Activated CD4-positive, alpha-beta T cell treated with anti-CD3 and anti-CD28 coated beads, Interleukin-2, amount 10 ng/mL, durations not matched to agents 24 days and 14 days (primary cell): ENCODE measurements at places on chromosomes 5 and 9.

GRCh38 chr5:179758955-179759354 lies 26.3 kb downstream of the MAML1 start:
- no peaks in the 10 kb centered on the region for H3K27me3 ChIP-seq
- H3K36me3 ChIP-seq, result peaks cover under 1% of the 10 kb centered on the region
- DNase-seq, result no peak
- H3K4me3 ChIP-seq, result no peak overlapping the region

DNA sequence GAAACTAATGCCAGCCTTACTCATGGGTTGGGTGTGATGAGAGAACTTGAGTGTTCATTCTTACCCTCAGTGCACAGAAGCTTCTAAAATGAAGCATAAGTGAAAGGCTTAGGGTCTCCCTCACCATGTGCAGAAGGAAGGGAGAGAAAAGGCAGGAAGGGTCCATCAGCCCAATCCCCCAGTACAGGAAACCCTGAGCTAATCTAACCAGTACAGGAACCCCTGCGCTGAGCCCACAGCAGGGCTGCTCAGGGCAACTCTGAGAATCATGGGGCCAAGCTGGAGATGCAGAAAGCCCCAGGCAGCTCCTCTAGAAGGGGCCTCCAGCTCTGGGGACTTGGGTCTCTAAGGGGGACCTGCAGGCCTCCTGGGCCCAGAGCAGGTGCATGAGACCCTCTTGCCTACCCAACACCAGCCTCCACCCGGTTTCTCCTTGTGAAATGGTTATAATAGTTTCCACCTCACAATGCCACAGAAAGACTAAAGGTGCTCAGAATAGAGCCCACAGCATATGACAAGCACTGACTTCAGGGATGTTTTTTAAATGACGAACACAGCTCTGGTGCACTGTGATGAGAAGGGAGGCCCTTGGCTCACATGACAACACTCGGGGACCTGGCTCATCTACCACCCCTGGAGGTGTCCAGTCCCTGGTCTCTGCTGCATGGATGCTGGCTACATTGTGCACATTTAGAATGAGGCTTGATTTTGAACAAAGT lies 190.1 kb downstream of the ACTL7B start:
- no peaks in the 10 kb centered on the region for H3K4me1 ChIP-seq
- DNase-seq, result no peak
- H3K4me3 ChIP-seq, result no peak overlapping the region
- H3K36me3 ChIP-seq, result no peaks in the 10 kb centered on the region

DNA sequence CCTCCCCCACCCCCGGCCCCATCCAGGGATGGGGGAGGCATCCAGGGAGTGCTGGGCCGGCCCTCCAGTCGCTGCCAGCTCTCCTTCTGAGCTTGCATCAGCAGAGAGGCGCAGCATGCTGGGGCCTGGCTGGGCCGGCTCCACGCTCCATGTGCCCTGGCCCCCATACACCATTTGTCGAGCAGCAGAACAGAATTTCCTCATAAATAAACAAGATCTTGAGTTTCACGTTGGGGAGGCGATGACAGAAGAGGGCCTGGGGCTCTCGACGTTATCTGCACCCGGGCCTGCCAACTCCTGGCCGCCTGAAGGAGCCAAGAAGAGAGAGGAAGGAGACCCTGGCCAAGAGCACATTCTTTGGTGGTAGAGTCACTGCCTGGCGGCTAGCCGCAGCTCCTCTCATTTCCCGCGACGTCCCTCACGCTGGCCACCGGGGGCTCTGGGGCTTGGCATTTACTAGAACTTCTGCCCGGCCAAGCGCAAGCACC lies 177.0 kb downstream of the FGF18 start:
- no peak for DNase-seq
- H3K27me3 ChIP-seq, result peaks cover 3% of the 10 kb centered on the region
- no peaks in the 10 kb centered on the region for H3K36me3 ChIP-seq

DNA sequence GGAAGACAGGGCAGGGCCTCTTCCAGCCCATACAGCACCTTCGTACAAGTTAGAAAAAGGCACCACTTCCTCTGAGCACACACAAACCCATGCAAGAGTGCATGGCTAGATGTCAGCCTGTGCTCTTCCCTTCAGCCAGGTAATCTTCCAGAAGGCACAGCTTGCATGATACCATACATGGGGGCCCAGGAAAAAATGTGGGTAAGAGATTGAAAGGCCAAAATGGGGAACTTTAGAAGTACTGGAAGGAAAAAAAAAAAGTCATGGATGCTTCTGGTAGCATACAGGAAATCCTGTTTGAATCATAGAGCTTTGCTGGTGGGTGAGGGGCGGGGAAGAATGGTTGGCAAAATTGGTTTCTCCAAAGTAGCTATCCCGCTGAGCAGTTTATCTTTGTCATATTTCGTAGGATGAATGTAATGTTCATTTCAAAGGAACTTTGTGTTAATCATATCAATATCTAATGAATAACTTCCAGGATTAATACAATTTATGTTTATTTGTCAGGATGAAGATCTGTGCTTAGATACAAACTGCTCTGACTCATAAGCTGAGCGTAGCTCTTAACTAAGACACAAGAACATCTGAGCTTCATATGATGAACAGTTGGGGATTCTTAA lies 78.2 kb upstream of the MAP3K1 start:
- H3K4me3 ChIP-seq, result peak overlapping the region; percentile 32
- no peaks in the 10 kb centered on the region for H3K27me3 ChIP-seq
- peaks cover 2% of the 10 kb centered on the region for H3K36me3 ChIP-seq
- H3K4me1 ChIP-seq, result peaks cover 37% of the 10 kb centered on the region

DNA sequence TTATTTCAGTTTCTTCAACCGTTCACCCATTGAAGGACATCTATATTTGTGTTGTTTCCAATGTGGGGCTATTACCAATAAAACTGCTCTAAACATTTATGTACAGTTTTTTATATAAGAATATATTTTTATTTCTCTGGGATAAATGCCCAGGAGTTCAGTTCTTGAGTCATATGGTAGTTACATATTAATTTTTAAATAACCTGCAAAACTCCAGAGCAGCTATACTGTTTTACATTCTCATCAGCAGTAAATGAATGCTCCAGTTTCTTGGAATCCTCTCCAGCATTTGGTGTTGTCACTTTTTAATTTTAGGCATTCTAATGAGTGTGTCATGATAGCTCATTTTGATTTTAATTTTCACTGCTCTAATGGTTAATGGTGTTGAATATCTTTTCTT lies 36.2 kb downstream of the CDK7 start:
- H3K27me3 ChIP-seq, result no peaks in the 10 kb centered on the region
- no peak for DNase-seq
- peaks cover 6% of the 10 kb centered on the region for H3K4me1 ChIP-seq
- H3K36me3 ChIP-seq, result peaks cover 41% of the 10 kb centered on the region
- H3K4me3 ChIP-seq, result no peak overlapping the region

DNA sequence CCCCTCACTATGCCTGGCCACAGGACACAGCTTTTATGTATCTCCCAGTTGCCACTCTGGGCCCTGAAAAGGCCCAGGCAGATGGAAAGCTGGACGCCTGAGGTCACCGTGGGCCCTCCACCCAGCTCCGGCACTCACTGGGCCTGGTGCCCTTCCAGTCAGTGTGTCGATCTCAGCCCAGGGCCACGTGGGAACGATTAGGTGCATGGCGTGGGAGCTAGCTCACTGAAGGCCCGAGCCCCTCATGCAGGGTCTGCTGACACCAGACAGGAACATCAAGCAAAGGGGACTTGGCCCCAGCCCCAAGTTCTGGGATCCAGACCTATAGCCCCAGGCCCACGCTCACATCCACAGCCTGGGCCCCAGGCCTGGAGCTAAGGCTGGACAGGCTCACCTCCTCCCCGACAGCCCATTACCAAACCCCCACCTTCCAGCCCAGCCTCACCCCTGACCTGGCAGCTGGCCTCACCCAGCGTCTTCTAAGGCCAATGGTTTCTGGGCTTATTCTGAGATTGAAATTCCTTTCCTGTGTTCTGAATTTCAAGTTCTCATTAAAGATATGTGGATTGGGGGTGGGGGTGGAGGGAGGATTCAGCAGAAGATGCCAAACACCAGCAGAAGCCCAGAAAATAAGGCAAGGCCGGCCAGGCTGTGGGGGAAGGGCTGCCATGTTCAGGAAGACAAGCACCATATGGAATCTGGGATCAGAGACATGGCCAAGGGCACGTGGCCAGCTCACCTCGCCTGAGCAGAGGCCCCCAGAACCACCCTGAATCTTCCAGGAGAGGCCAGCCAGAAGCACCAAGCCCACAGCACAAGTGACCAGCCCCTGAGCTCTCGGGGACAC lies 74.5 kb downstream of the ADAMTS2 start:
- no peaks in the 10 kb centered on the region for H3K4me1 ChIP-seq
- no peak overlapping the region for H3K4me3 ChIP-seq
- no peaks in the 10 kb centered on the region for H3K27me3 ChIP-seq
- no peaks in the 10 kb centered on the region for H3K36me3 ChIP-seq

GRCh38 chr5:90161414-90161813 lies 248.1 kb downstream of the CETN3 start:
- H3K4me1 ChIP-seq, result no peaks in the 10 kb centered on the region
- H3K4me3 ChIP-seq, result no peak overlapping the region
- H3K36me3 ChIP-seq, result no peaks in the 10 kb centered on the region
- DNase-seq, result no peak
- H3K27me3 ChIP-seq, result no peaks in the 10 kb centered on the region

DNA sequence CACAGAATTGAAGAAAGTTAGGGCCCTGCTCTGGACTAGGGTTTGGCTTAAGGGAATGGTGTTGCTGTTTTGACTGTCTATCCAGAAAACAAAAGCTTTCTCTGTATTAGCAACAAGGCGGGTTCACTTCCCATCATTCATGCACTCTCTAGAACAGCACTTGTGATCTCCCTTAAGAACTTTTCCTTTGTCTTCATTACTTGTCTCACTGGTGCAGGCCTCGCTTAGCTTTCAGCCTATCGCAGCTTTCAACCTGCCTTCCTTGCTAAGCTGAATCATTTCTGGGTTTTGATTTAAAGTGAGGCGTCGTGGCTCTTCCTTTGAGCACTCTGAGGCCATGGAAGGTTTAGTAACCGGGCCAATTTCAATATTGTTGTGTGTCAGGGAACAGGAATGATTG lies 35.2 kb upstream of the LPCAT1 start:
- H3K27ac ChIP-seq, result no peak overlapping the region
- no peaks in the 10 kb centered on the region for H3K36me3 ChIP-seq
- no peak for DNase-seq
- no peaks in the 10 kb centered on the region for H3K4me1 ChIP-seq
- H3K27me3 ChIP-seq, result peaks cover 6% of the 10 kb centered on the region
- H3K4me3 ChIP-seq, result no peak overlapping the region

GRCh38 chr9:127848756-127849504 lies 5.5 kb downstream of the ENG start:
- no peak overlapping the region for H3K4me3 ChIP-seq
- no peak for DNase-seq
- no peak overlapping the region for H3K27ac ChIP-seq

- no peak overlapping the region for H3K27ac ChIP-seq
- no peak overlapping the region for H3K4me3 ChIP-seq
- DNase-seq, result no peak
- H3K4me1 ChIP-seq, result no peaks in the 10 kb centered on the region
- no peaks in the 10 kb centered on the region for H3K36me3 ChIP-seq
- H3K27me3 ChIP-seq, result no peaks in the 10 kb centered on the region
Observed at GRCh38 chr5:124303366-124303765, 443.1 kb downstream of the ZNF608 start.

GRCh38 chr9:30977965-30978364 lies 1406.5 kb upstream of the ACO1 start:
- DNase-seq, result no peak
- H3K4me3 ChIP-seq, result no peak overlapping the region
- no peak overlapping the region for H3K27ac ChIP-seq
- no peaks in the 10 kb centered on the region for H3K4me1 ChIP-seq

GRCh38 chr5:66143473-66144073 lies 527 bp upstream of the SREK1 start:
- peak overlapping the region; percentile 99 for H3K27ac ChIP-seq
- peak; percentile 62 for DNase-seq
- H3K36me3 ChIP-seq, result peaks cover 7% of the 10 kb centered on the region
- peaks cover 33% of the 10 kb centered on the region for H3K4me1 ChIP-seq
- peak overlapping the region; percentile 97 for H3K4me3 ChIP-seq
- no peaks in the 10 kb centered on the region for H3K27me3 ChIP-seq

DNA sequence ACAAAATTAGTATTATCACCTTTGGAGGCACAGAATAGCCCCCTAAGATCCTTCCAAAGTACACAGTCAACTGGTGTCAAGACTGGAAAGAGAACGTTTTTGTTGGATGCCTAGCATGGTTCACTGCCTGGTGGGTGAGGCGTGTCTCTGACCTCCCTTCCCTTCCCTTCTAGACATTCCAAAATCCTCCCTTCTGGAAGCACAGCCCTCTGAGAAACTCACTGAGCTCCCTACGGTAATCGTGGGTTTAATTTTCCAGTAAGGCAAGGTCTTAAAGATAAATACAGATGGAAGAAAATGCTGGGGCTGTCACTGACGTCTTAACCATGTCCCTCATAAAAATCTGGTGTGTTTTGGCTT lies 138.8 kb downstream of the LIFR start:
- no peak for DNase-seq
- no peaks in the 10 kb centered on the region for H3K4me1 ChIP-seq
- no peak overlapping the region for H3K27ac ChIP-seq
- H3K4me3 ChIP-seq, result no peak overlapping the region
- no peaks in the 10 kb centered on the region for H3K36me3 ChIP-seq

- H3K36me3 ChIP-seq, result no peaks in the 10 kb centered on the region
- no peak overlapping the region for H3K4me3 ChIP-seq
- H3K27me3 ChIP-seq, result no peaks in the 10 kb centered on the region
- no peak for DNase-seq
Observed at GRCh38 chr5:91925249-91925648, 542.1 kb upstream of the ARRDC3 start.

DNA sequence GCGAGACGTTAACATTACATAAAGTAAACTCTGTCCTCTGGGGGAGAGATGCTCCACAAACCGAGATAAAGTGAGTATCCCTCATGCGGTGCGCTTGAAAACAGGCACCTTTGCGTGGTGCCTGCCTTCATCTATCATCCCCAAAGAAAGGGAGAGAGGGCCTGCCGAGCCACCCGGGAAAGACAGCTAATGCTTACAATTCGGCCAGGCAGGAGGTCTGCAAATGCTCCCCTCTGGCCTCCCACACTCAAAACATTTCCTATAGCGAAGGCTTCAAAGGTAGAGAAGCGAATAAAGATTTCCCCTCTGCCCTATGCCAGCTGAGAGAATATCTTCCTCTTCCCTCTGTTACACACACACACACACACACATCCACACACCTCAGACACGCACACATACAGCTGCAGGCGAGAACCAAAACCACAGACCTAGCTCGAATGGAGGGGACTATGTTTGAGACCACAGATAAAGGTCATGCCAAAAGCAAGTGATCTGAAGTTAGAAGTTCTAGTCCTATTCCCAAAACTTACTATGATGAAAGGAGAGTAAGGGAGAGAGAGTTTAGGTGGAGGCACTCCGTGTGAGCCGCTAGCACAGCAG lies 132.8 kb downstream of the CRB2 start:
- no peak for DNase-seq
- no peaks in the 10 kb centered on the region for H3K27me3 ChIP-seq
- H3K27ac ChIP-seq, result no peak overlapping the region
- H3K4me1 ChIP-seq, result no peaks in the 10 kb centered on the region
- no peak overlapping the region for H3K4me3 ChIP-seq

GRCh38 chr5:62268792-62269191 lies 37.2 kb upstream of the KIF2A start:
- H3K27me3 ChIP-seq, result no peaks in the 10 kb centered on the region
- H3K4me3 ChIP-seq, result peak overlapping the region; percentile 3
- DNase-seq, result no peak
- peaks cover 13% of the 10 kb centered on the region for H3K36me3 ChIP-seq

- DNase-seq, result no peak
- H3K27ac ChIP-seq, result no peak overlapping the region
- no peaks in the 10 kb centered on the region for H3K36me3 ChIP-seq
- no peaks in the 10 kb centered on the region for H3K4me1 ChIP-seq
- H3K4me3 ChIP-seq, result no peak overlapping the region
- H3K27me3 ChIP-seq, result no peaks in the 10 kb centered on the region
Observed at GRCh38 chr9:110502842-110503241, 76.7 kb downstream of the SVEP1 start.
